Upper lobe of right lung (tissue), 1 donor: ENCODE measurements at places on chromosomes 4 and X.

GRCh38 chr4:87632469-87632868 lies 17.6 kb upstream of the DMP1 start:
- no peak for DNase-seq

DNA sequence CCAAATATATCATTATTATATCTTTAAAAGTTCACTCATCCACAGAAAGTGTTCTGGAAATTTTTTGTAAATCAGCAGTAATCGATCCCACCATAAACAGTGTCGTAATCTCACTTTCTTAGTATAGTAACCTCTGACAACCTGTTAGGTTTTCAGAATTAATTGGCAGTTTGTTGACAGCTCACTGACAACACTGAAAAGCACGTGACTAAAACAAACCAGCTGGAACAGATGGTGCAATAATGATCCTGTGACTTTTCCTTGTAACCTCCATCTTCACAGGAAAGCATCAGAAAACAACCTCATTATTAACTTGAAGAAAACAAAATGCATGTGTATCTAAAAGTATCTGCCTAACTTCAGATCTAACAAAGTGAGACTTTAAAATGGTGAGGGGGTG lies 48.5 kb downstream of the FSTL5 start:
- no peak for DNase-seq

DNA sequence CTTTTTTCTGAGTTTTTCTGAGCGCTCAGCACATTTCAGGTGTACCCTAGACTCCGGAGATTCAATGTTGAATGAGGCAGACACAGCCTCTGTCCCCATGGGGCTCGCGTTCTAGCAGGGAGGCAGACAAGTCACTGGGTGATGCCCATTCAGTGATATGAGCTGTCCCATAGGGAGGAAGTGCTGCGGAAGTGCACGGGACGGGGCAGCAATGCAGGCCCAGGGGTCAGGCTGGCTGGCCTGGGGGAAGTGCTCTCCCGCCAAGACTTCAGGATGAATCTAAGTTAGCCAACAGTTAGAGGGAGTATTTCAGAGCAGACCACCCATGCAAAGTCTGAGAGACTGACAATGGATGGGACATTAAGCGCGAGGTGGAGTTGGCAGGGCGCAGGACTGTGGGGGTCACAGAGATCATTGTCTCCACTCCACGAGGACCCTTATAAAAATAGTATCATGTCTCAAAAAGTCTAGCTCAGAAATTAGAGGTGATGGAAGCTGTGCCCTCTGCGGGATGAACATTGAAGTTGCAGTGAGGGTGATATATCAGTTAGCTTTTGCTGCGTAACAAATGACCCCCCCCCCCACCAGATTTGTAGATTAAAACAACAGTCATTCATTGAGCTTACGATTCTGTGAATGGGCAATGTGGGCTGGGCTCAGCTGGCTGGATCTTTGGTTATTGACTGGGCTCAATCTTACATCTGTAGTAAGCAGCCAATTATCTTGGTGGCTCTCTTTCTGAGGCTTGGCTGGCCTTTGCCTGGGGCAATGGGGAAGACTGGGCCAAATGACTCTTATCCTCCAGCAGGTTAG lies 16.4 kb downstream of the PSAPL1 start:
- DNase-seq = peak; percentile 35

GRCh38 chr4:113094331-113094730 lies 44.9 kb downstream of the ANK2 start:
- no peak for DNase-seq

- no peak for DNase-seq
Observed at GRCh38 chr4:127118681-127119080, 514.1 kb upstream of the INTU start.

DNA sequence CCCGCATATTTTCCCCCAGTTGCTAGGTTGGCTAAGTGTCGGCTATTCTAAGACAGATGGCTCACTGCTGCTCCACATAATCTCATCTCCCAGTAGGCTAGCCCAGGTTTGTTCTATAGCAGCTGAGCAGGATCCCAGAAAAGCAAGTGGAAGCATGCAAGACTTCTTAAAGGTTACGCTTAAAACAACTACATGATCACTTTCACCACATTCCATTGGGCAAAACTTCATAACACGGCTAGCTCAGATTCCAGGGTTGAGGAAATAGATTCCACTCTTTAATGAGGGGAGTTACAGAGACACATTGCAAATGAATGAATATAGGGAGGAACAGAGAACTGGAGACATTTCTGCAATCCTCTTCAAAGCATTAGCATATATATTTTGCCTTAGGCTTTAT lies 12.9 kb upstream of the RAB33B start:
- no peak for DNase-seq

- no peak for DNase-seq
Observed at GRCh38 chr4:23572382-23572781, 317.5 kb downstream of the PPARGC1A start.

- DNase-seq = no peak
Observed at GRCh38 chr4:69497886-69498395, 2.2 kb upstream of the UGT2B4 start.

DNA sequence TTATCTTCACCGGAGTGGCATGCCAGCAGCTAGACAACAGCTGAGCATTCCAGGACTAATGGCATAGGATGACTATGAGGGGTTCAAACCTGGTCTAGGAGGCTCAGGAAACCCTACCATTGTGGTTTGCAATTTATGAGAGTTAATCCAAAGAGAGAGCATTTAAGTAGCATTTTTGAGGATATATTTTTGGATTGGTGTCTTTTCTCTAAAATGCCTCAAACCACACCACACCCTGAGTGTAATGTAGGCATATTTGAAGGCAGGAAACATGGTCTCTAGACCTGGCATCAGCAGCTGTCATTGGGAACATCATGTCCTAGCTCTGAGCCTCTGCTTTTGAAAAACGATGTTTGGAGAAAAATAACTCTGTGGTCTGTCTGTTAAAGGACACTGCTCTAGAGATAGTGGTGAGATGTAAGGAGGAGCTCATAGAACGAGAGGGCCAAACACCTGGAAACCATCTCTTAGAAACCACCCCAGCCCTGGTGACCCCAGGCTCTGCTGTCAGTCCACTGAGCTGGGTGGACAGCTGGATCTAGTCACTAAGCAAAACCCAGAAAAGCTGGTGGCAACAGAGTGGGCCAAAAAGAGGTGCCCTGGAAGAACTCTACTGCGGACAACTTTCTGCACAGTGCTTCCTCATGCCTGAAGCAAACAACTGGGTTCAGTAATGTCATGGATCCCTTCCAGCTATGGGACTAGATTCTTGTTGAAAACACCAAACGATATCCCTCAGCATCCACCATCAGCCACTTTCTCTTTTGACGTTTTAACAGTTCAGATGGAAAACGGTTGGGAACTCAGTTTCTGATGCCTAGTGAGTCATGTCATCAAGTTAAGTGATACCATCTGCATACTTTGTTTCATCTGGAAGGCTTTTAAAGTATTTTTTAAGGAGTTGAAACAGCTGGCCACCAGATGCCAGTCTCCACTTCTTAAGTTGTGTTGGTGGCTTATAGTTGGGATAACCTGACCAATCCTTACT lies 100.2 kb upstream of the C1QTNF7 start:
- DNase-seq = no peak
